ENCODE measurements at places on chromosomes 6 and 20.
A peak's percentile ranks its signal among the peaks of the same experiment; 100 is the strongest.

DNA sequence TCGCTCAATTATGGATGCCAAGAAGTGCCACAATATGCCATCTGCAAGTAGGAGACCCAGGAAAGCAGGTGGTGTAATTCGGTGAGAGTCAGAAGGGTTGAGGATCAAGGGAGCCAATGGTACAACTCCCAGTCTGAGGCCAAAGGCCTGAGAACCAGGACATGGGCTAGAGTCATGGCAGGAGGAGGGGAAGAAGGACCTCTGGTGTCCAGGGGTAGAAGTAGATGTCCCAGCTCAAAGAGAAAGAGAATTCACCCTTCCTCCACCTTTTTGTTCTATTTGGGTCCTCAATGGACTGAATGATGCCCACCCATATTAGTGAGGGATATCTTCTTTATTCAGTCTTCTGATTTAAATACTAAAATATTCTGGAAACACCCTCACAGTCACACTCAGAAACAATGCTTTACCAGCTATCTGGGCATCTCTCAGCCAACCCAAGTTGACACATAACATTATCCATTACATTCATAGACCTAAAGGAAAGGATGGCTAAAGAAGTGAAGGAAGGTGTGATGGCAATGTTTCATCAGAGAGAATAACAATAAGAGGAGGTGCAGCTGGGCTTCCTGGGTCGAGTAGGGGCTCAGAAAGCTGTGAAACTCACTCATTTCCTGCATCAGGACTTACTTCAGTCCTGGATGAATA is 21.2 kb upstream of the HLA-DQA1 start:
- no peak for DNase-seq

DNA sequence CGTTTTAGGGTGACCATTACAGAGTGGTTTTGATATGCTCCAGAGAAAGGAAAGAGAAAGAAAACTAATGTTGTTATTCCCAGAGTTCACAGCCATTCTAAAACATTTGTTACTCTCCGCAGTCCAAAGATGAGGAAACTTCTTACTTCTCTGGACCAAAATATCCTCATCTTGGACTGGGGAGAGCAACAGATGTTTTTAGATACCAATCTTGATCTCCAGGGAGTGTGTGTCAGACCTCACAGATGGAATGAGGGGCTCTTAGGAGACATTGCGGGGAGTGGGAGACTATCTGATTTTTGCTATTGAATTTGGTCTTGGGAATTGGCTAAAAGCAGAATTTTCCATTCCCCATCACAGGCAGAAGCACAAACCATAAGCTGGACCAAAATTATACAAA is 110.8 kb downstream of the TNFAIP3 start:
- no peak for DNase-seq

DNA sequence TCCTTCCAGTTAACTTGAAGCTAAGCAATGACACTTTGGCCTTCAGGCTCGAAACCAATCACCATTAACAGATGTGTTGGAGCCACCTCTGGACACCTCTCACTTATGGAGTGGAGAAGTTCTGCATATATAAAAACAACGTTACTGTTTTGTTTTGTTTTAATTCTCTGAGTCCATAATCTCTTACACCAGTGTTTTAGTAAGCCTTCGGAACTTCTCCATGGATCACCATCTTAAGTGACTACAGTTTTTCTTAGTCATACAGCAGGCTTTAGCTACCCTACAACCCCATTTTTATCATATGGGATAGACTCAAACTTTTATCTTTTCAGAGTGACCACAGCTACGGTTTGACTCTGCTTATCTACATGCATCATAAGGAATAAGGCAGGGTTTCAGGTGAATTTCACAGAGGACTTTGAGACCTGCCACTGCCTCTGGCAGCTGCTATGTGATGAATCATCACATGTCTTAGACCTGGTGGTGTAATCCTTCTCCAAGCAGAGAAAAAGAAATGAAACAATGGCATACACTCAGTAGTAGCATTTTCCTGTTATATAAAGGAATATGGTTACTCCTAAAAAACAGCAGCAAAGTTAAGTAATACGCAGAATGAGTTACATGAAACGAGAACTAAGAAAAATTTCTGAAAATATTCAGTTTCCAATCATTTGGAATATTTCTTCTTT is 5.5 kb upstream of the HDDC2 start:
- DNase-seq, result no peak

DNA sequence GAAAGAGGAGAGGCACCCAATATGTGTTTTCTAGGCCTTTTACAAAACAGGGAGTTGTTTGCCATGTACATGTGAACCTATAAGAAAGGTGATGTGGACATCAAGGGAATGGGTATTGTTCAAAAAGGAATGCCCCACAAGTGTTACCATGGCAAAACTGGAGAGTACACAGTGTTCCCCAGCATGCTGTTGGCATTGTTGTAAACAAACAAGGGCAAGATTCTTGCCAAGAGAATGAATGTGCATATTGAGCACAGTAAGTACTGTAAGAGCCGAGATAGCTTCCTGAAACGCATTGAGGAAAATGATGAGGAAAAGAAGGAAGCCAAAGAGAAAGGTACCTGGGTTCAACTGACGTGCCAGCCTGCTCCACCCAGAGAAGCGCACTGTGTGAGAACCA is 13.1 kb downstream of the QRSL1 start:
- DNase-seq, result no peak

- no peak for DNase-seq
These were observed 76.6 kb upstream of the STXBP5 start for GRCh38 chr6:147127587-147127986.

DNA sequence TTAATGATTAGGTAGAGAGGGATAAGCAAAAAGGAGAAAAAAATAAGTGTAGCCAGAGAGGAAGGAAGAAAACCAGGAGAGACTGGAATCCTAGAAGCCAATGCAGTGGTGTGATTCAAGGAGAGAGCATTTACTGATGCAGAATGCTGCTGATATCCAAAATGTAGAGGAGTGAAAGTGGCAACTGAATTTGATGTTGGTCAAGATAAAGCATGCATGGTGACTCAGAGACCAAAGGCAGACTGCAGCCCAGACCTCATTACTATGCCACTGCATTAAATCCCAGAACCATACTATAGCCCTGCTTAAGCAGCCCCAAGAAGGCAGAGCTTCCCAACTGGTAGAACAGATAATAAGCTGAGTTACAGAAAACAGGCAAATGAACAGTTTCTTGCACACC is 15.8 kb downstream of the KLHL32 start:
- no peak for DNase-seq

- DNase-seq, result no peak
These were observed 31.4 kb downstream of the SNPH start for GRCh38 chr20:1297486-1297885.

GRCh38 chr6:144197919-144198318 is 47.6 kb downstream of the STX11 start:
- no peak for DNase-seq

GRCh38 chr6:26124781-26125685 is 37.8 kb downstream of the HFE start:
- peak; percentile 58 for DNase-seq

DNA sequence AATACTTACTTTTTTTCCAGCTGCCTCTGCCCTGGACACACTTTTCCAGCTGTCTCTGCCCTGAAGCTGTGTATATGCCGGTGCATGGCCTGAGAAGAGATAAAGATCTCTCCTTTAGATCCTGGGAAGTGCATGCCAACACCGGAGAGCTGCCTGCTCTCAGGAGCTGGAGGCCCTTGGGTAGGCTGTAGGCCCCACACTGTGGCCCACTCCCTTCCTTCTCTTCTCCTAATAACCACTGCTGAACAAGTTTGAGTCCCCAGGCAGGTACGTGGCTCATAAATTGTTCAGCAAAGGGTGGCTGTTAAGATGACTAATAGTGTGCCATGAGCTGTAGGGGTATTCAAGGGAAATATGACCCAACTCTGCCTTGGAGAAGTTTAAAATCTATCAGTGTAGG is 102.5 kb downstream of the CD24 start:
- DNase-seq, result no peak

DNA sequence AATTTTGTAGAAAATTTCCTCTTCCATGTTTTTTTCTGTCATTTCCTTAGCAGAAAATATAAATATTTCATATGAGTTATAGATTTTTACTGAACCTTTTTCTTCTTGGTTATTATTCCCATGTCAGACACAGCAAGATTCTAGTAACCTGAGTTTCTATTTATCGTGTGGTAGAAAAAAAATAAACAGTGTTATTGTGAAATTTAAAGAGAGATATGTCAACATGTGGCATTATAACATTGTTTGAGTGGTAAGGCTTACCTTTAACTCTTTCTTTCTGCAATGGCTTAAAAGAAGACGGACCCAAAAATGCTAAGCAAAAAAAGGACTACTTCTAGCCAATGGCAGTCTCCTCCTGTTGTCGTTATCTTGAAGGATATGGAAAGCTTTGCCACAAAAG is 18.9 kb downstream of the ORC3 start:
- no peak for DNase-seq

- DNase-seq, result no peak
These were observed 108.0 kb downstream of the SYNDIG1 start for GRCh38 chr20:24577271-24577909.

- no peak for DNase-seq
These were observed 62.2 kb downstream of the MYLK4 start for GRCh38 chr6:2688401-2689064.
